Activated T-helper 1 cell treated with anti-CD3 and anti-CD28 coated beads, Interleukin-2, amount 50 U/mL, for 16 hours (primary cell): ENCODE measurements at places on chromosomes 3 and 15.

- DNase-seq = no peak
Measured at GRCh38 chr15:74584779-74585178, 30.9 kb upstream of the CLK3 start.

DNA sequence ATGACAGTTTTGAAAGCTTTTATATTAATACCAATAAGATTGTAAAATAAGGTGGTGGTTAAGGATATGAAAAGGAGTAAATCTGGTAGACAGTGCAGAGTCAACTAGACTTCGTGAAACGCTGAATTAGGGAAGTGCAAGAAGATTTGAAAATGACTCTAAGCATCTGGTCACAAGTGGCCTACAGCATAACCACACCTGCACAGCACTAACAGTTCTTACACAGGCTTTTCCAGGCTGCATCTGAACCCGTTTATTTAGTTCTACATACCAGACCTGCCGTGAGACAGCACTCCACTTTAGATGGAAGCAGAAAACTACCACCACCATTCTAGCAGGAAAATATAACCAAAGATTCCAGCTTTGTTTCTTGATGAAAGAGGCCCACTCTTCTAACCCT, 1.9 kb downstream of the DMXL2 start:
- no peak for DNase-seq

DNA sequence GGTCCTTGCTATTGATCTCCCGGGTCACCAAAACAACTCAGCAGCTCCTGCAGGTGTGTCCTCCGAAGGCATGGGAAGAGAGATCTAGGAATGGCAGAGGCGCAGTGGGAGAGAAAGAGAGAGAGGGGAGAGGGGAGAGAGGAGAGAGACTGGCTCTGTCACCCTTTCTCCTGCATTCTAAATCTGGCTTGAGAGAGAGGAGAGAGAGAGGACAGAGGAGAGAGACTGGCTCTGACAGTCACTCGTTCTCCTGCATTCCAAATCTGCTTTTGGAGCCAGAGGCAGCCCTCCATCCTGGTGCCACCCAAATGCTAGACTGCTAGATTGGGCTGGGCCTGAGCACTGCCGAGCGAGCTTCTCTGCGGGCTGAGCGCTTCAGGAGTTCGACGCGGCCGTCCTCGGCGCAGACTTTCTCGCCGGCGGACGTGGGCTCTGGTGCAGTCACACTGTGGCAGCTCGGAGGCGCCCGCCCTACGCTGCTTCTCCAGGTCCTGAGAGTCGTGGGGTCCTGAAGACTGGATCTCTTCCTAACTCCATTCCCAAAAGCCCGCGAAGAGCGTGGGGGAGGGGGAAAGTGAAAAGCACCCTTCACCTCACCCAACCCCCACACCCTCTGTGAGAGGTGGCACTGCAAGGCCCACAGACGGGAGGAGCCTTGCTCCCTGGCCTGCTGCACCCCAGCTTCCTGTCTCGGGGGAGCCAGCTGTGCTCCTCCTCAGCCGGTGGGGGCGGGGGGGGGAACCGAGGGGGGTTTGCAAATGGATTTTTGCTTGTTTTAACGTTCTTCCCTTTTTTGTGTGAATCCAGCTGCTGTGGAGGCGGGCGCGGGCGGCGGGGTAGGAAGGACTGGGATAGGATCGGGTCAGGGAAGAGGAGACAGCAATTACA, 222.3 kb downstream of the MEIS2 start:
- DNase-seq = no peak

DNA sequence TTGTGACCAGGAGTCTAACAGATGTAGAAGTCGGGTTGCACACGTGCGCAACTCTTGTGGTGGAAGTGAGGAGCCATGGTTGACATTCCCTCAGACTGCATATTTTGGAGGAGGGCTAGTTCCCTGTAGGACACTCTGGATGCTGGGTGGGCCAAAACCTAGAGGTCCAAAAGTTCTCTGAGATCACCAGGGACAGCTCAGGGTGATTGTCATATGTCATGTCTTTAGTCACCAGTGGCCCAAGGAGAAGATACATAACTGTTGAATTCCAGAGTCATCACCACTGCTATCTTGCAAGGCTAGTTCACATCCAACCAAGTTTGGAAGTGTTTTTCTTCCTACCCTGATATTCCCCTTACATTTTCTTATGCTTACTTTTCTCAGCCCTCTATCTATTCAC, 95.2 kb upstream of the C3orf80 start:
- no peak for DNase-seq

DNA sequence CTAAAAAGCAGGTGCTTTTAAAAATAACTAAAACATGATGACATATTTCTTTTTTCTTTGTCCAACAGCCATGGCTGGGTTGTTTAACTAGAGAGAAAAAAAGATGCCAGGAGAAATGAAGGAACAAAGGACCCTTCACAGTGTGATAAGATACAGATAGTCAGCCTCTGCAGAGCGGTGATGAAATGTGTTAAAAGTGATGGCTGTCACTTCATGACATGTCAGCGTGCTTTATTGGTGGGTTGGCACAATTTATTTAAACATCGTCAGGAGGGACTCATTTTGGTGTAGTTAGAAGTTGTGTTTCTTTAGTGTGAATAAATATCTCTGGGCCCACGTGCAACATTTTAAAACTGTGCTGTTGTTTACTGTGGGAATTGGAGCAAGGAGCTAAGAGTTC, 887.4 kb upstream of the CFAP20DC start:
- DNase-seq = no peak

DNA sequence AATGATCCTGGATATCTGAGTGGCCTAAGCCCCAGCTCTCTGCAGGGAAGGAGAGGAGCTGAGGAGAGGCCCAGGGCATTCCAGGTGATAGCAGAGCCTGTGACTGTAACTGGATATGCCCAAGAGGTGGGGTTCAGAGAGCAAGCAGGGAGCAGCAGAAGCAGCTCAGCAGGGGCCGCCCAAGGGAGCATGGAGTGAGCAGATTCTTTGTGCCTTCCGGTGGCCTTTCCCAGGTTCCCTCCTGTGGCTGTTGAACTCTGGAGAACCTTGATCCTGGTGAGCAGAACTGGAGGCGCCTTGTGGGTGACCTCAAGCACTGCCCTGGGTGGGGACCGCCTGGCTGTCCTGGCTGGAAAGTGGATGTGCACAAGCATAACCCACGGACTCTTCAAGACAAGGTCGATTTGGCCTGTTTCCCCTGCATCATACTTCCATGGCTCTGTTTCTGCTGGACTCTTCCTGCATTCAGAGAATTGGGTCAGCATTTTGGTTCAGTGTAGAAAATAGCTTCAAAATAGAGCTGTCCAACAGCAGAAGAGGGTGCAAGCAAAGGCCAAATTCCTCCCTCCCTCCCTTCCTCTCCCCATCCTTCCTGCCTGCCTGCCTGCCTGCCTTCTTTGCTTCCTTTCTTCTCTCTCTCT, 76.1 kb downstream of the ARNT2 start:
- DNase-seq = no peak

DNA sequence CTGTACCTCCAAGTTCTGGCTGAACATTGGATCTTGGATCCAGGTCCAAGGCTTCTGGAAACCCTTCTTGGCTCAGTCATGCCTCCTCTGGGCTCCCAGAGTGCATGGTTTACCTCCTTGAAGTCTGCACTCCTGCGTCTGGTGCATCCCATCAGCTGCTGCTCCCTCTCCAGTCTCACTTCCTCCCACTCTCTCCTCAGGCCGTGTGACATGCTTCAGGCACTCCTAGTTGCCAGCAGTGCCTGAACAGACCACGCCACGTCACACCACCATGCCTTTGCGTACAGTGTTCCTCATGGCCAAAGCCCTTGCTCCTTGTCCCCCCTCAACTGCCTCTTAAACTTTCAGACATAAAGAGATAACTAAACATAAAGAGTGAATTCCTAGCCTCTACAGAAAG, 5.7 kb downstream of the GPR27 start:
- no peak for DNase-seq

- no peak for DNase-seq
Measured at GRCh38 chr3:82378392-82378791, 616.9 kb upstream of the GBE1 start.

- no peak for DNase-seq
Measured at GRCh38 chr3:634511-634910, 437.9 kb downstream of the CHL1 start.

- DNase-seq = no peak
Measured at GRCh38 chr3:129123314-129124060, 1.9 kb upstream of the RAB43 start.

- no peak for DNase-seq
Measured at GRCh38 chr3:188505911-188506310, 352.0 kb downstream of the LPP start.
